ENCODE measurements at places on chromosomes 4 and X.
A peak's percentile ranks its signal among the peaks of the same experiment; 100 is the strongest.

GRCh38 chr4:145697332-145697731 is 17.4 kb downstream of the C4orf51 start:
- no peak for DNase-seq

- DNase-seq: peak; percentile 46
Measured at GRCh38 chrX:102155806-102156179, at the start of gene BEX5. BEX5 (minus strand) TSS chrX:102155977; CDS start chrX:102154265, 1,712 bp downstream.

GRCh38 chr4:185919107-185919506 is 107.1 kb upstream of the SORBS2 start:
- DNase-seq: no peak

DNA sequence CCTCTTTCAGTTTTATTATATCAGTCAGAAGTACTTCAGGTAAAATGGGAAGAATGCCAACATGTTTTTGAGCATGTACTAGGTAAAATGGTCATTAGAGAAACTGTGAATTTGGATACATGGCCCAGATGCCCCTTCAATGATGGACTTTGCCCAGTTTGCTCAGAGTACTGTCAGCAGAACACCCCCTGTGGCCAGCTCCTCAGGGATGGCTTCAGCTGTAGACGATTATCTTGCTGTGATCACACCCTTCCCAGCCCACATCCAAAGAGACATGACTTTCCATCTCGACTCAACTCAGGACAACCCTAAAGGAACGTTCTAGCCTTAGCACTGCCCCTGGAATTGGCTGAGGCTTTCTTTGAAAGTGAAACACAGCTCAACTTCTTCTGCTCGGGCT is 439.1 kb downstream of the PACRGL start:
- DNase-seq: peak; percentile 7

Data from HuH-7 (cell line).